EH (cell line): ENCODE measurements at places on chromosomes 6 and 20.

- DNase-seq = no peak
These were observed 229.8 kb downstream of the SOX4 start for GRCh38 chr6:21823371-21823770.

- DNase-seq = no peak
These were observed 29.2 kb downstream of the TGM2 start for GRCh38 chr20:38135651-38136420.

DNA sequence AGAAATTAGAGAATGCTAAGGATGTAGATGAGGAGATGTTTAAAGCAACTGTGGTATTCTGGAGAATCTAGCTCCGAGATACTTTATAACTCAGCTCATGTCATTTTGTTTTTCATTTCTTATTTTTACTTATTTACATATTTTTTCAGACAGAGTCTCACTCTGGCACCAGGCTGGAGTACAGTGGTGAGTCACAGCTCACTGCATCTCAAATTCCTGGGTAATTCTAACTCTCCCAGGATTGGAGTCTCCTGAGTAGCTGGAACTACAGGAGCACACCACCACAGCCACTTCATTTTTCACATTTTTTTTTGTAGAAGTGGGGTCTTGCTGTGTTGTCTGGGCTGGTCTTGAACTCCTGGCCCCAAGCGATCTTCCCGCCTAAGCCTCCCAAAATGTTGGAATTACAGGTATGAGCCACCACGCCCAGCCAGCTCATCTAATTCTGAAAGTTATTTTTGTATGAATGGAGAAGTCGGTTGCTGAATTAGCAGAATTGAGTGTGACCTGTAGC is 94.3 kb upstream of the FAM8A1 start:
- peak; percentile 79 for DNase-seq

DNA sequence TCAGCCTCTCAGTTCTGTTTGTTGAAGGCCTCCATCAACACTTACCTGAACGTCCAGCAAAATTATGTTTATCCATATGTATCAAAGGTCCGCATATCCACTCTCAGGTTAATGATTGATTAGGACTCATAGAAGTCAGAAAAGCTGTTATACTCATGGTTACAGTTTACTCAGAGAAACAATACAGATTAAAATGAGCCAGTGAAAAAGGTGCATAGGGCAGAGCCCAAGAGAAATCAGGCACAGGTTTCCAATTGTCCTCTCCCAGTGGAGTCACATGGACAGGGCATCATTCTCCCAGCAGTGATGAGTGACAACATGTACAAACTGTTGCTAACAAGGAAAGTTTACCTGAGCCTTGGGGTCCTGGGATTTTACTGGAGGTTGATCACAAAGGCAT is 36.2 kb downstream of the THEMIS start:
- DNase-seq = no peak

DNA sequence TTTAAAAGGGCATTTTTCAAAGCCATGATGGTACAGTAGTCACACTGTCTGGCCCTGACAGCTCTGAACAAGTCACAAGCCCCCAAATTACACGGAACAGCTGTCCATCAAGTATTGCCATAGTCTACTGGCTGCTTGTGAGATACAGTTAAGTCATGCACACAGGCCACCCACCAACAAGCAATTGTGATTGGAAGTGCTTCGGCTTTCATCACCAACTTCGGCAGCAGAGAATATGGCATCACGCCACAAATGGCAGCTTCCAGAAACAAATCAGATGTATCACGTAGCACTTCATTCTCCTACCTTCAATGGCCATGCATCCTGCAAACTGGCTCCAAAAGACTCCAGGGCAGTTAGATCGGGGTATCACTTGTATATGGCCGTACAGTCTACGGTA is 160.5 kb downstream of the PTPRT start:
- no peak for DNase-seq

- DNase-seq = peak; percentile 35
These were observed 978 bp downstream of the HLA-A start for GRCh38 chr6:29943053-29943966.

DNA sequence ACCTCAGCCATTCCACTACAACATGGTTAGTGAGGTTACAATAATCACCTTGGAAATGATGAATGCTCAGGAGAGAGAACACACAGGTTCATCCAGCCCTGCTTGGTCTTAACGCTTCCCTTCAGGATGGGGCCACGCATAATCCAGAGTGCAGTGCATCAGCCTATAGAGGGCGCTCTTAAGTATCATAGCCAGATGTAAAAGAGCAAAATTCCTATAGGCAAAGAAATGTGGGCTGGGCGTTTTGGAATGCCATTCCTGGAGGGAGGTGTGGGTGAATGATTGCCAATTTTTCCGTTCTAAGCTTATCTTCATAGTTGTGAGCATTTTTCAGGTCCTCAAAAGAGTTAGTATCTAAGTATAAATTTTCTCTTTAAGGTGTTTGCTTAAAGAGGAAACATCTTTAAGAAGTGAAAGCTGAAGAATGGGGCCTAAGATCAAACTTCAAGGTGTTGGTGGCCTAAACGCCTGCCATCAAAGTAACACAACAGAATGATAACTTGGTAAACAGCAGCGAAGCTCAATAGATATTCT is 1.8 kb downstream of the RIPOR2 start:
- DNase-seq = no peak

GRCh38 chr6:145844933-145845540 is 30.4 kb upstream of the FBXO30 start:
- peak; percentile 60 for DNase-seq

DNA sequence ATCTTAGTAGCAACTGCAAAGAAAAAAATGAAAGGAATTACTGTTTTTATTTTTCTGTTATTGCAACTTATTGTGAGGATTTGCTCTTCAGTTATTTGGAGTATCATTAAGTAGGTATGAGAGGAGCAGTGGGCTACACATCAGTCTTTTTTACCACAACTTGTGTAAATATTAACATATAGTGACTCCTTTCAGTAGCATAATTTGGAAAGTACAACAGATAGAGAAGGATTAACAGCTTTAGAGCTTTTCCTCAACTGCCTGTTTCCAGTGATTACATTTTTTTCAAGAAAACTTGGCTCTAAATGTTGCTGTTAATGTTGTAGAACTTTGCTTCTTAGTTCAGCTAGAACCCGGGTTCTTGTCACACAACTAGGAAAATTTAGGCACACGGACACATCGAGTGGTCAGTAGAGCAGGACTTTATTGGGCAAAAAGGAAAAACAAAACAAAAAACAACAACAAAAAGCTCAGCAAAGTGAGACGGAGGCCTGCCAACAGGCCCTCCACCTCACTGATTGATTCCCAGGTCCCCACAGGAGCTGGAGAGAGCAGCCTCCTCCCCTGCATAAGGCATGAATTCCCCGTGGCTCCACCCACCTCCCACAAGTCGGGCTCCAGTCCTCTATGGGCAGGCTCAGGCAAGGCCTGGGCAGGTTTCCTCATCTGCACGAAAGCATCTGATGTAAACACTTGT is 75.1 kb downstream of the ADGRG6 start:
- DNase-seq = peak; percentile 30

GRCh38 chr6:163986313-163986712 is 571.8 kb downstream of the QKI start:
- peak; percentile 13 for DNase-seq

GRCh38 chr6:156807795-156808194 is 30.6 kb downstream of the ARID1B start:
- DNase-seq = no peak

DNA sequence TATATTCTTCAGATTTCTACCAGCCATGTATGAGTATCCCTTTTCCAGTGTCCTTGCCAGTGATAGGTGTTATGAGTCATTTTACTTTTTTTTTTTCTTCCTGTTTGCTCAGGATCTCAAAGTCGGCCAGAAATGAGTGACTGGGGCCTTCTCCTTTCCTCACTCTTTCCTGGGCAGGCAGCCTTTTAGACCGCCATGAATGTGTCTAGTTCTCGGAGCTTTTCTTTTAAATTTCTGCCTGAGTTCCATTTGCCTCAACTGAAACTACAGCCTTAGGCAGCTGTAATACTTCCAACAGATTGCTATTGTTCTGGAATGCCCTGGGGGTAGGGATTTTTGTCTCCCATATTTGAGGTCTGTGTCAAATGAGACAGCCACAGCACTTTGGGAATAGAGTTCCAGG is 83.7 kb downstream of the STXBP5 start:
- peak; percentile 75 for DNase-seq

DNA sequence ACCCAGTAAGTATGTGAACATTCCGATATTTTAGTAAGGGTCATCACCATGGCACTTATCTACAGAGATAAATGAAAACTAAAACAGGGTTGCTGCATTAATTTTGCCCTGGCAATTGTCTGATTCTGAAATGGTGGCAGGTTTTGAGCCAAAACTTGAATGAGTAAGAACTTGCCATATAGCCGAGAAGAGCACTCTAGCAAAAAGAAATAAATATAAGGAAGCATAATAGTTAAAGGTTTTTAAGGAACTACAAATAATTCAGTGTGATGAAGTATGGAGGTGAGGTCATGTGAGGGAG is 68.5 kb upstream of the BTN3A2 start:
- no peak for DNase-seq

DNA sequence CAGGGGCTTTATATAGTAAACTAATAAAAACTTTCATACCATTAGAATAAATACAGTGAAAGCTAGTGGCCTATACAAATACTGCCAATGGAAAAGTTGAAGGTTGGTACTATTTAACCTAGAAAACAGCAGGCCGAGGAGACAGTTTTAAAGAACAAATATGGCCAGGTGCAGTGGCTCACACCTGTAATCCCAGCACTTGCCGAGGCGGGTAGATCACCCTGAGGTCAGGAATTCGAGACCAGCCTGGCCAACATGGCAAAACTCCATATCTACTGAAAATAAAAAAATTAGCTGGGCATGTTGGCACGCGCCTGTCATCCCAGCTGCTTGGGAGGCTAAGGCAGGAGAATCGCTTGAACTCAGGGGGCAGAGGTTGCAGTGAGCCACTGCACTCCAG is 24.8 kb downstream of the GLYATL3 start:
- no peak for DNase-seq

DNA sequence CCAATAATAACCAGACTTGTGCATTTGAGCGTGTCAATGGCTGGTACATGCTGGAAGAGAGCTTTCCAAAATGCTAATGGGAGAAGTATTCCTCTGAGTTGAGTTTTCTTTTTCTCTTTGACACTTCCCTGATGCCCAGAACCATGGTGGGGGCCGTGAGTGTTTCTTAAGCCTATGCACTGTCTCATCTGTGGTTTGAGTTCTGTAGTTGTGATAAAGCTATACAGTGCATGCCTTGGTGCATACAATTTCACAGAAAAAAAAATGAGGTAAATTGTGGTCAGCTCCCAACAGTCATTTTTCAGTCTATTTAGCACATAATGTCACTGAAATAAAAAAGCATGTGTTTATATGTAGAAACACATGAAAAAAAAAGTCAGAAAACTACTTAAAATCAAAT is 204.8 kb downstream of the HDGFL1 start:
- DNase-seq = no peak

- DNase-seq = peak; percentile 13
These were observed 63.8 kb downstream of the ISM1 start for GRCh38 chr20:13284830-13285229.

GRCh38 chr6:77482981-77483380 is 19.7 kb upstream of the HTR1B start:
- no peak for DNase-seq

DNA sequence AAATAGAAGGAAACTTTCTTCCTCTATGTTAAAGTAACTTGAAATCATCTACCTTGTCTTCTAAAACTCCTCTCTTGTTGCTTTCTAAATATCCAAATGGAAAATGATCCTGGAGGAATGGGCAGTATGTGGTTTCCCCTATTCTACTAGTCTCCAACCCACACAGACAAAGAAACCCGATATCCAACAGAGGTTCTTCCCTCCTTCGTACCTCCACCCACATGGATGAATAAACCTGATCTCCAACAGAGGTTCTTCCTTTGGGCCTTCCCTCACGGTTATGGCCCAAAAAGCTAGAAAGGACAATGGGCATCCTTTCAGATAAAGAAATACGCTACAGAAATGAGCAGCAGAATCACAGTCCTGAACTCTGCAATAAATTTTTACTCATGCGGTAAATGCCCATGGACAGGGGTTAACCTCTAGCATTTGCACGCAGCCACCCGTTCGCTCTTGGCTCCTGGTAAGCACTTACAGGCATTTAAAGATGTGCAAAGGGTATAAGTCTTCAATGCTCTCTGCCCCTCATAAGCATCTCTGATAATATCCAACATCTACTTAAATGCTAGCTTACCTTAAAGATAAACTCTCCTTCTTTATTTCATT is 130.9 kb downstream of the GMPR start:
- DNase-seq = no peak

GRCh38 chr6:104928141-104928540 is 28.8 kb upstream of the LIN28B start:
- DNase-seq = no peak

DNA sequence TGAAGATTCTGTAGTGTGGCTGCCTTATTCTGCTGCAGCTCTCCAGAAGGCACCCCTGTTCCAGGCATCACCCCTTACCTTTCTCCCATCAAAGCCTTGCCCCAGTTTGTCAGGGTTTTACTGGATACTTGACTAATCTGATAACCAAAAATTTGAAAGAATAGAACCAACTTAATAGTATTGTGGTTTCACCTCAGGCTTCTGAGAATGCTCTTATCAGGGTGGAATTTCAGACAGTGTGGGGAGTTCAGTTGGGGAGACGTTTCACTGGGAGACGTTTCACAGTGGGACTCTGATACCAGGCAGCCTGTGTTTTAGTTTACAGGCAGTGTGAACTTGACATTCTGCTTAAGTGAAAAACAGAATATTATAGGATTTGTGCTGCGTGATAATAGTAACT is 50.5 kb downstream of the SCAND1 start:
- no peak for DNase-seq

DNA sequence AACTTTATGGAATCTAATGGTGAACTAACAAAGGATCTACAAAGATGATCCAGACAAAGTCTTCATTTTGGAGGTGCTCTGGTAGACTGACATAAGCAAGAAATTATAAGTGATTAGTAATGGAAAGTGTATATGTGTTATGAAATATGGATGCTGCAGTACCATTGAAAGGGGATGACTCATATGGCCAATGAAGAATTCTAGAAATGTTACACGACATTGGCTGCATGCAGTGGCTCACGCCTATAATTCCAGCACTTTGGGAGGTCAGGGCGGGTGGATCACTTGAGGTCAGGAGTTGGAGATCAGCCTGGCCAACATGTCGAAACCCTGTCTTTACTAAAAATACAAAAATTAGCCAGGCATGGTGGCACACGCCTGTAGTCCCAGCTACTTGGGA is 23.5 kb downstream of the CFAP206 start:
- DNase-seq = peak; percentile 6

DNA sequence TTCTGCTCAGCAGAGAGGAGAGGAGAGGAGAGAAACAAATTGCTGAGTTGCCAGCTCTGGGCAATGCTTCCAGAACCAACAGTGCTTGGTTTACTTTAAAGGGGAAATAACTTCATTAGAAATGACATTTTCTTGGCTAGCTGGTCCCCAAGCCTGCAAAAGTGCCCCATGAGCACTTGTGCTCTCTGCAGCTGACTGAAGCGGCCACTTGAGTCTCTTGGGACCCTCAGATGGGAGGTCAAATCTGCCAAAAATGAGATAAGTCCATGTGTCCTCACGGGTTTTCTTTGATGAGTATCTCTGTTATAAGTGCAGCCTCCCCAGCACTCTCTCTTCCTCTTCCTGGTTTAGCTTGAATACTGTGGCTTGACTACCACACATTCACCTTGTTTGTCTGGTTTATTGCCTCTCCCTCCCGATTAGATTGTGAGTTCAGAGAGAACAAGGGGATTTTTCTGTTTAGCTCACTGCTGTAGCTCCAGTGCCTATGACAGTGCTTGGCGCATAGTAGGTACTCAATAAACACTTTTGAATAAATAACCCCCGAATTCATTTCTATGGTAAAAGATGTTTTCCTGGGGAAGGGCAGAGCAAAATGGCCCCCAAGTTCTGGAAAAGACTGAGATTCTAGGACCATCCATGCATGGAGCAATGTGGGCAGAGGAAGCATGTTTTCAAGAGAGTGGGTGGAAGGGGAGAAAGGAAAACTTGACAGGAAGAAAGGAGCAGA is 7.0 kb upstream of the RIN2 start:
- DNase-seq = no peak
